ENCODE measurements at places on chromosomes 13 and 19.

- peak; percentile 37 for DNase-seq
Observed at GRCh38 chr19:9877780-9878510, 42.8 kb downstream of the PIN1 start.

DNA sequence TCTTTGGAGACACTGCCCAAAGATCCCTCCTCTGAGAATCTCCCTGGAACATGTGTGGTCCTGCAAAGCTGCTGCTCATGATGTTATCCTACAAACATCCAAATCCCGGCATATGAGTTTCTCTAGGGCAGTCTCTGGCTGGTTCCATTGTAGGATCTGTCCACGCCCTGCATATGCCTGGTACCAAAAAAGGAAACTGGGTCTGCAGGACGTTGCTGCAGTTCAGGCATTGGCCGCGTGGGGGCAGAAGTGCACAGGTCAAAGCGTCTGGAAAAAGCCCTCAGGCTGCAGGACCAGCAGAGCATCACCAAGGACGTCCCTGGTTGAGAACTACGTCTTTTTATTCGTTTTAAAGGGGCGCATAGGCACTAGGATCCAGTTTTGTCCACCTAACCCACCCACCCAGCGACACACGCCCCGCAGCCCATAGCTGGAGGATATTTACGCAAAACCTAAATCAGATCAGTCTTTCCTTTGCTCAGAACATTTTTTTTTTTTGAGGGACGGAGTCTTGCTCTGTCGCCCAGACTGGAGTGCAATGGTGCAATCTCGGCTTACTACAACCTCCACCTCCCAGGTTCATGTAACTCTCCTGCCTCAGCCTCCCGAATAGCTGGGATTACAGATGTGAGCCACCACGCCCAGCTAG, 12.9 kb upstream of the ZNF564 start:
- DNase-seq, result peak; percentile 91

- no peak for DNase-seq
Observed at GRCh38 chr19:7916103-7916954, 1.7 kb downstream of the TGFBR3L start.

- no peak for DNase-seq
Observed at GRCh38 chr13:49975826-49976225, 21.0 kb upstream of the TRIM13 start.

DNA sequence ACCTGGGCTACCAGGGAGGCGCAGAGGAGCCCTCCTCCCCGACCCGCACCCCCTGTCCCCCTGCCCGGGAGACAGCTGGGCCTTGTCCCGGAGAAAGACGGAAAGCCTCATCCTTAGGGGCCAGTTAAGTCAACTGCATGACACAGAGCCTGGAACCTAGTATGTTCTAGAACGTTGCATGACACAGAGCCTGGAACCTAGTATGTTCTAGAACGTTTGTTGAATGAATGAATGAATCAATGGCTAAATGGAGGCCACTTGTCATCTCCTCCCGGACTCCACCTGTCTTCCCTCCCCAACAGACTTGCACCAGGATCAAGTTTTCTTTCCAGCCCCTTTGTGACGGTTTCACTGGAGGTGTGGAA, 706 bp downstream of the SERP2 start:
- DNase-seq, result no peak

DNA sequence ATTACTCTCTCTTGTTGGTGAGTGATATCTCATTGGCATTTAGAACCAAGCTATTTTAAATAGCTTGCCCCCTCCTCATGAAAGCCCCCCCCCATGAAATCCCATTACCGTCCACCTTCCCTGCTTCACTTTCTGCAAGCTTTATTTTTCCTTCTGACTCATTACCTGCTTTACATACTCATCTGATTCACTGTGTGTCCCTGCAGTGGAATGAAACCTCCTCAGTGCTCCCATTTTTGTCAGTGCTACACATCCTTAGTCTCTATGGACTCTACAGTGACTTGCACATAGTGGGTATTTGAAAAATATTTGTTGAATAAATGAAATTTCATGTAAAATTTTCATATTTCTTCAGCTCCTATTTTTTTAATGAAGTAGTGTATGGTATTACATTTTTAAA, 62.3 kb downstream of the DOCK9 start:
- DNase-seq, result no peak

DNA sequence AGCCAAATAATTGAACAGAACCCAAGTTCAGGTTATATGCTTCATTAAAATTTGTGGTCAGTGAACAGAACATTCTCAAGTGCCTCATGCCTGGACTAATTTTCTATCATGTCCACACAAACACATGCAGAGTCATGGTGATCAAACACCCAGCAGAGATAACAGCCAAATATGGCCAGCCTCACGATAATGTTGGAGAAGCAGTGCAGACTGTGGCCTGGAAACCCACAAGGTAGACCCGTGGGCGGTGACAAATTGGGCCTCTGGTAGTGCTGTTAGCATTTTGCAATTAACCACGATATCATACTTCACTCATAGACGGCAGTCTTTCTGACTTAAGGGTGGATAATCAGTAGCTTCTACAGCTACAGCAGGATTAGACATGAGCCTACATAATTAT, 35.0 kb upstream of the VWA8 start:
- DNase-seq, result no peak

DNA sequence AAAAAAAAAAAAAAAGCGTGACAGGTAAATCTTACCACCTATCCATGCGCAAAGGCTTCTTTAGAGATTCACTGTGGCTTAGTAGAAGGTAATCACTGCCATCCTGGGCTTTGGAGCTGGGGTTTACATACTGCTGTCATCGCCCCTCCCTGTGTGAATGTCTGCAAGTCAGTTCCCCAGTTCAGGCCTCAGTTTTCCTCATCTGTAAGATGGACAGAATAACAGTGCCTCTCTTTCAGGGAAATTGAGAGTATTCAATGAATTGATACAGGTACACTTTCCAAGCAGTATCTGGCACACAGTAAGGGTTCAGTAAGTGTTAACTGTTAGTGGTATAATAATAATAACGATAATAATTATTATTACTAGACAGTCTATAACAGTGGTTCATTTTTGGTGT, 2.2 kb downstream of the RELB start:
- no peak for DNase-seq

- DNase-seq, result no peak
Observed at GRCh38 chr13:99193152-99193551, 7.5 kb upstream of the UBAC2 start.

DNA sequence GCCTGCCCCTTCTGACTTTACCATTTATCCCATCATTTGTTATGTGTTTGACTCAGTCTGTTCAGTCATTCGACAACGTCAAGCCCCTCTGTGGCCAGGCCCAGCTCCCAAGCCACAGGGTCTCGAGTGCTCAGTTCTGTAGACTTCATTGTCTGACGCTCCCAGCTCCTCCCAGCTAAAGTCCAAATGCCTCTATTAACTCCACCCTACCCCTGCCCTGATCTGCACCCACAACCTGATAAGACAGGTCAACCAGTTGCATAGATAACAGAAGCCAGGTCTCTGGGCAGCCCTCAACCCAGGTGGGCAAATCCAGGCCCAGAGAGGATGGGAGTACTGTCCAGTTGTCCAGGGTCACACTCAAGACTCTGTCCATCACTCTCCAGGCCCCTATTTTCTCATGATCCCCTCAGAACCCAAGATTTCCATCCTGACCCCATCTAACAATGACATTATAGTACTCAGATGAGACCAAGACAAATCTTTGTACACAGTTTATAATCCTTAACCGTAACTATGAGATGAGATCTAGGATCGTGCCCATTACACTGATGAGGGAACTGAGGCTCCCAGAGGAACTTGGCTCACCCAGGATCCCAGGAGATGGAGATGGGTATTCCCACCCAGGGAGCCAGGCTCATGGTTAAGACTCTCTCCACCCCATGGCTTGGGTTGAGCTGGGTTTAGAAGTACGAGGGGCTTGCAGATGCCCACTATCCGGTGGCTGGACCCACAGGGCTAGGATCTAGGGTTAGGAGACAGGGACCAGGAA, 1.1 kb downstream of the TM6SF2 start:
- DNase-seq, result no peak

GRCh38 chr19:12847159-12848139, 9.1 kb downstream of the MAST1 start:
- DNase-seq, result peak; percentile 67

GRCh38 chr19:49818649-49819370, 721 bp downstream of the MED25 start:
- DNase-seq, result no peak

DNA sequence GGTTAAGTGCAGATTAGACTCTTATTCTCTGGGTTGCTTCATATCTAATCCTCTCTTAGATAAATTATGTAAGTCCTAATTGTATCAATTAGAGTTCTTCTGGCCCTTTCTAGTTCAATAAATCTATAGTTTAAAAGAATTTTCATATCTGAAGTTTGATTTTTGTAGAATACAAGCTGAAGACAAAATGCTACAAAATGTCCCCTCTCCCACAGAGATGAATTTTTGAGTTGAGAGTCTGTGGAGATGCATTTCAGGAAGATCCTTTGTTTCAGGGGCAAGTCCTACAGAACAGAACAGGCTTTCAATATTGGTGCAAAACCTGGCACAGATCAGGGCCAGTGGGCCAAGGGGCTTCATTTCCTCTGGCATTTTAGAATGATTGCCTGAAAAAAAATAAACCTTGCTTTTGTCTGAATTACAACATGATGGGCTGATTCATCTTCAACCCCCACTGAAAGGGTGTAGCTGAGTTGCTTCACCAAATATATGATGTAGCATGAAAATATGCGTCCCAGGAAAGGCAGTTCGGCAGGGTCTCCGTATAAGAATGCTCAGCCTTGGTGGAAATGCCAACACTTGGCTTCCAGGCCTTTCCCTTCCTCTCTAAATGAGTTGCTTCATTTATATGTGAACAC, 6.4 kb upstream of the IPO5 start:
- DNase-seq, result peak; percentile 91
